ENCODE measurements at places on chromosomes 16 and 17.

GRCh38 chr17:48579760-48580554, 1.8 kb upstream of the HOXB4 start:
- DNase-seq, result no peak

DNA sequence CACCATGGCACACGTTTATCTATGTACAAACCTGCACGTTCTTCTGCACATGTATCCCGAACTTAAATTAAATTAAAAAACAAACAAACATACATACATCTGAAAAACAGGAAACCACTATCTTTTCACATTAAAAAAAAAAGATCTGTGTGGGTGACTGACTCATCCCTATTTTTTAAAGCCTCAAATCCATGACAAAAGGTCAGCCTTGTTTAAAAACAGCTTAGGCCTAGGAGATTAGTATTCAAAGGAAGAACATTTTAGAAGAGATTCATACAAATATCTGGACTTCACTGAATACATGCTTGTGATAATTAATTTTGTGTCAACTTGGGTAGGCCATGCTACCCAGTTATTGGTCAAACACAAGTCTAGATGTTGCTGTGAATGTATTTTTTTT, 4.7 kb upstream of the PRKAR1A start:
- DNase-seq, result no peak

GRCh38 chr17:58085039-58085715, 2.0 kb downstream of the DYNLL2 start:
- no peak for DNase-seq

GRCh38 chr16:49850558-49851467, 5.1 kb downstream of the ZNF423 start:
- no peak for DNase-seq

DNA sequence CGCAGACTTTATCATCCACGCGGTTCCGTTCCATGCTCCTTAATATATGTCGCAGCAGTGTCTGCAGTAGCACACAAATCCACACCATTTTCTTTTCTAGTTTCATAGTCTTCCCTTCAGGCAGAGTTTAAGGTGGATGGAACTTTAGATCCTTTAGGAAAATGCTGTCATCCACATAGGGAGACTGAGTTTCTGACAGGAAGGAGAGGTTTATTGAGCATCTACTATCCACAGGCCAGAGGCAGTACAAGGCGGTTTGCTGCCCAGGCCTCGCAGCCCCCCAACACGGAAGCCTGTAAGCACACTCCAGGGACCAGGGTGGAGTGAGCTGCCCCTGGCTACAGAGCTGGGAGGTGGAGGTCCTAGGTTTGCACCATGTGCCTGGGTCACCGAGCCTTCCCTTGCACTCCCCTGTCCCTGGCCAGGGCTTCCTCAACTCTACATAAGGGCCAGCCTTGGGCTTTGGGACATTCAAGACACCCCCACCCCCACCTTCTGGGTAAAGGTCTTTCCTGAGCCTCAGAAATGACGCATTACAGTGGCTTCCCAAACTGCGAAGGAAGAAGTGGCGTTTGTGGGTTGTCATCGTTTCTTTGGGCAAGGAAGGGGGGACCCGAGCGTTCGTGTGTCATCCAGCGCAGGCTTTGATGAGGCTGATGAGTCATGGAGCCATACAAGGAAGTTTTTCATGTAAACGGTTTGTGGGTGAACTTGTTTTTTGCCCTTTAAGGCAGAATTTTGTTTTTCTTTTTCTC, 146.5 kb upstream of the PLCG2 start:
- DNase-seq, result no peak

- DNase-seq, result no peak
These were observed 170.3 kb downstream of the COPRS start for GRCh38 chr17:31688701-31689100.

DNA sequence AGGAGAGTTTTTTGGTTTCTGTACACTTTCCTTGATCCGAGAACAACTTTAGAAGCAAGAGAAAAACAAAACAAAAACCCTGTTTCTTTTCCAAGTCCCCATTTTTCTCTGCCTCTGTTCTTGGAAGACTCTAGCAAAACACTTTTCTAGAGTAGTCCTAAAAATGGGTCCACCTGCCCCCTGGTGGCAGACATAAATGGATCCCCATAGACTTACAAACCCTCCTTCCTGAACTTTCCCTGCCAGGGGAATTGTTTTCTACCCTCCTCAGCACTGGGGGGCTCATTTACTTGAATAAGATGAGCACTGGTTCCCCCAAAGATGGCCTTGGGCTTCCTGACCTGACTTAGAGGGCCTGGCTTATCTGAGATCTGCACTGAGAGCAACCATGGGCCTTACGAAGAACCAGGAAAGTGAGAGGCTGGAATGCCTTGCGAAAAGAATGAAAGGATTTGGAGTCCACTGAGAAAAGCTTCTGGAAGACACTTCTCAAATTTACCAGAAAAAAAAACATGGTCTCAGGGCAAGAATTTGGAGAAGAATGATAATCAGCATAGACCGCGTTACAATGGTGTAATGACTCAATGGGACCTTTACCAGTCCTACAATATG, 48.0 kb upstream of the CDYL2 start:
- no peak for DNase-seq

- no peak for DNase-seq
These were observed 11.3 kb upstream of the STAC2 start for GRCh38 chr17:39236981-39237441.

GRCh38 chr17:82376042-82376730, 4.6 kb downstream of the UTS2R start:
- DNase-seq, result no peak

- DNase-seq, result no peak
These were observed 115.7 kb downstream of the MRM1 start for GRCh38 chr17:36717088-36717487.

GRCh38 chr17:34206569-34206968, 48.5 kb upstream of the CCL2 start:
- no peak for DNase-seq

- peak; percentile 37 for DNase-seq
These were observed at the start of gene PPL for GRCh38 chr16:4936991-4937781. PPL (minus strand) TSS chr16:4937148; CDS start chr16:4937045, 103 bp downstream.

DNA sequence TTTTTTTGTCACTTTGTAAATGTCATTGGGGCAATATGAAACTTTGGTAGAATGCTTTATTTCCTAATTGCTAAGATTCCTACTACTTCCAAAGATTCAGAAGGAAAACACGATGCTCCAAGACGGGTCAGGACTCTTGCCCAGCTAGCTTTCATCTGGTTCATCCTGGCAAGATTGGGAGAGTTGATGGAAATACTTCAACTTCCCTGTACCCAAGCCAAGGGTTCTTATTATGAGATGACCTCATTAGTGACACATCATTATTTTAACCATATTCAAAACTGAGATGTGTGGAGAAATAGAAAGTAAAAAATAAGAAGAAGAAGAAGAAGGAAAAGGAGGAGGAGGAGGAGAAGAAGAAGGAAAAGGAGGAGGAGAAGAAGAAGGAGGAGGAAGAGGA, 25.6 kb downstream of the SOX9 start:
- DNase-seq, result no peak

- peak; percentile 72 for DNase-seq
These were observed 1.0 kb downstream of the HERPUD1 start for GRCh38 chr16:56932721-56933619.

DNA sequence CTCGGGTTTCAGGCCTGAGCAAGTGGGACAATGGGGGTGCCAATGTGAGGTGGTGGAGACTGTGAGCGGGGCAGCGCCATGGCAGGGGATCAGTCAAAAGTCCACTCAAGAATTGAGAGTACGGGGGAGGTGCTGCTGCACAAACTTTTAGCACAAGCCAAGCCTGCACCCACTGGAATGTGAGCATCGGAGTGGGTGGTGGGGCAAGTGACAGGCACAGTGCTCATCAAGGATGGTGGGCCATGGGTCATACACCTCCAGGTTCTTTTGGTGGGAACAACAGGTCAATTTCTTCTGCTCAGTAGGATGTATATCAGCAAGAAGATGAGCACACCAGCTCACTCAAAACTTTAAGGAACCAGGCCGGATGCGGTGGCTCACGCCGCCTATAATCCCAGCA, 32.4 kb upstream of the PEMT start:
- DNase-seq, result no peak

DNA sequence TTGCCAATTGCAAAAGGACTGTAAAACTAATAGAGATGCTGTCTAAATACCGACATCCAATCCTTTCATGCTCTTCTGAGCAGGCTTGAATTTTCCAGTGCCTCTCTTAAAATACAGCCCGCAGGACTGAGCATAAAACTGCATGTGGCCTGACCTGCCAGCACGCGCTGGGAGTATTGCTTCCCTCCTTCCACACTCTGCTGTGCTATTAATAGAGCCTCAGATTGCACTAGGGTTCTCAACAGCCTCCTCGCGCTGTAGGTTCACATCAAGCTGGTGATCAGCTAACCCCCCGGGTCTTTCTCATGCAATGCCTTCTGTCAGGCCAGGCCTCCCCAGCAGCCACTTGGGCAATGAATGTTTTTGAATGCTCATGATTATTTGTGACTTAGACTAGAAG, 14.2 kb upstream of the MSI2 start:
- DNase-seq, result no peak
